ENCODE measurements at places on chromosomes 3 and 15.

DNA sequence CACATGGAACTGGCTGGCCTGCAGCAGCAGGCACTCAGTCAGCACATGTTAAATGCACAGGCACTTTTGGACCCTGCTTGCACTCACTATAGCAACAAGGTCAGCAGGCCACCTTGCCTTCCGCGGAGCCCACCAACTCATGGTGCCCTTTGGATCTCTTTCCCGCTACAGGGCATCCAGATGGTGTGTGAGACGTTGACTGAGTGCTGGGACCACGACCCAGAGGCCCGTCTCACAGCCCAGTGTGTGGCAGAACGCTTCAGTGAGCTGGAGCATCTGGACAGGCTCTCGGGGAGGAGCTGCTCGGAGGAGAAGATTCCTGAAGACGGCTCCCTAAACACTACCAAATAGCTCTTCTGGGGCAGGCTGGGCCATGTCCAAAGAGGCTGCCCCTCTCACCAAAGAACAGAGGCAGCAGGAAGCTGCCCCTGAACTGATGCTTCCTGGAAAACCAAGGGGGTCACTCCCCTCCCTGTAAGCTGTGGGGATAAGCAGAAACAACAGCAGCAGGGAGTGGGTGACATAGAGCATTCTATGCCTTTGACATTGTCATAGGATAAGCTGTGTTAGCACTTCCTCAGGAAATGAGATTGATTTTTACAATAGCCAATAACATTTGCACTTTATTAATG is 85.0 kb downstream of the TGFBR2 start:
- no peak for DNase-seq

DNA sequence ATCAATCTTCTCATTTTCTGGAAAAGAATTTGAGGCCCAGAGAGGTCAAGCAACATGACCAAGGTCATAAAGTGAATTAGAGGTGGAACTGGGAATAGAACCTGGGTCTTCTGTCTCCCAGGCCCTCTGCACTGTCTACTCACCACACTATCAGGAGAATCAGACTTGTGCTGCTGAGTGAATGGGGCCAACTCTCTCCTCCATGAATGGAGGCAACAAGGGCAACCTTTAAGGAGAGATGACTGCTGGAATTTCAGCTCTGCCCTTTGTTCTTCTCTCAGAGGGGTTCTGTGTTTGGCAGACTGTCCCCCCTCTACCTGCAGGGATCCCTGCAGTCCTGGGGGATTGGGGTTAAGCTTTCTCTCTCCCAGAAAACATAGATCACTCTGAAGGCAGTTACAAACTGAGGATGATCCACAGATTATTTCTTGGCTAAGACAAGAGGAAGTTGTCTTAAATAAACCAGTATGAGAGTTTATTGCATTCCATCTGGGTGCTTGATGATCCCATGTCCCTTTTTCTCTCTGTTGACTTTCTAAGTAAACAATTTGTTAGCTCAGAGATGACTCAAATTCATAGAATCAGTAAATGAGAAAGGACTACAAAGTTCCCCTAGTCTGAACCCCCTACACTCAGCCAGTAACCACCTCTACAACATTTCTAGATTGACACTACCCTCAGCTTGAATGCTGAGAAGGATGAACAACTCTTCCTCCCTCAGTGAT is 99.0 kb upstream of the LIPC start:
- DNase-seq: no peak

GRCh38 chr15:74170875-74171578 is 2.5 kb upstream of the ISLR start:
- DNase-seq: no peak

GRCh38 chr3:49500732-49501609 is 30.9 kb downstream of the DAG1 start:
- no peak for DNase-seq

DNA sequence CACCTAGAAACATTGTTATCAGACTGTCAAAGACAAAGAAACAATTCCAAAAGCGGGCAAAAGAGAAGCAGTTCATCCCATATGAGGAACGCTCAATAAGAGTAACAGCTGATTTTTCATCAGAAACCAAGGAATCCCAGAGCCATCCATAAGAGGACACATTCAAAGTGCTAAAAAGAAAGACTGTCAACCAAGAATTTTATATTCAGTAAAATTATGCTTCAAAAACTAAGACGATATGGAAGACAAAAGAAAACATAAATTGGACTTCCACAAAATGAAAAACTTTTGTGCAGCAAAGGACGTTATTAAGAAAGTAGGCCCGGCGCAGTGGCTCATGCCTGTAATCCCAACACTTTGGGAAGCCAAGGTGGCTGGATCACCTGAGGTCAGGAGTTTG is 4.0 kb downstream of the LEO1 start:
- DNase-seq: no peak

DNA sequence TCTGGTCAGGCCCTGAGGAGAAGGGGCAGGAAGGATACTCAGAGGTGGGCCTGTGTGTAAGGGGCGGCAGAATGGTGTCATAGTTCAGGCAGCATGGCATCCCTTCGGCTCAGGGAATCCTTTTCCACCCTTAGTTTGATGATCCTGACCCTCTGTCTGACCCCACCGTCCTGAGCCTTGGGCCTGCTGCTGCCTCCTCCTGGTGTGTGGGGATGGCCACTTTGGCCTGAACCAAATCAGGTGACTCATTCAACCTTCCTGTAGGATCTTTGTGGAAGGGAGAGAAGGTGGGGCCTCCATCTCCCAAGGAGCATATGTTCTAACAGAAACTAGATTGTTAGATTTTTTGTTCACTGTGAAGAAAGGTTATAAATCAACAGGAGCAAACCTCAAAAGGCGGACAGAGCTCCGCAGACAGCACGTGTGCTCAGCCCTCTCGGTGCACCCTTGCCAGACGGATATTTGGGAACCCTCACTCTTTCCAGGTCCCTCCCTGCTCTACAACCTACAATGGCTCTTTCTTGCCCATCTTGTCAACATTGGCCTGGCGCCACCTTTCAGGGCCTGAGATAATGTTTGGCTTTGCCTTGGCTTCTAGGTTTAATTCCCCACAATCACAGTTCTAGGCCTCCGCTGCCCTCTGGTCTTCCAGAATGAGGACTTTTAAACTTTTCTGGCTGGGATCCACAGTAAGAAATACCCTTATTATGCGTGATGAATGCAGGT is 21.7 kb downstream of the THSD4 start:
- DNase-seq: no peak

DNA sequence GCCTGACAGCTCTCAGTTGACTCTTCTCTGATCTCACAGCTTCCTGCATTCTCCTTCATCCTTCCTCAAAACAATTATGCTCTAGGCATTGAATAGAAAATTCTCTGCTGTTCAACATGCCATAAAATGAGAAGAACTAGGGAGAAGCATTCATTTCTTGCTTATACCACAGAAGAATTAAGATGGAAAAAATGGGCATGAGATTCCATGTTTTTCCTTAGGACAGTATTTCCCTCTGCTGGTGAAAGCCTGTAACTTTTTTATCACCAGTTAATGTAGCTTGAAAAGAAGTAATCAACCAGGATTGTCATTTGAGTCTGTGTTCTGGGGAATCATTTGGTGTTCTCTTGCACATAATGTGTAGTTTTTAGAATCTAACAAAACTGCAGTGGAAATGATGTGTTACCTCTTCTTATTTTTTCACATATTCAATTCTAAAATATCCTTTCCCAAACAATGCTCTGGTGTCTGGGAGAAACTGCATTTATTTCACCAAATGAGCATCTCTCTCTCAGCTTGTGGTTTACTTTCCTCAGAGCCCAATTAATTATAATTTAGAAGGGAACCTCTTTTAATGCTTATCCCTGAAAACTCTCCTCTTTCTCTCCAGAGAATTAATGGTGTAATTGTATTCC is 92.8 kb upstream of the DCBLD2 start:
- DNase-seq: no peak

GRCh38 chr3:64901522-64901885 is 213.7 kb upstream of the ADAMTS9 start:
- no peak for DNase-seq

DNA sequence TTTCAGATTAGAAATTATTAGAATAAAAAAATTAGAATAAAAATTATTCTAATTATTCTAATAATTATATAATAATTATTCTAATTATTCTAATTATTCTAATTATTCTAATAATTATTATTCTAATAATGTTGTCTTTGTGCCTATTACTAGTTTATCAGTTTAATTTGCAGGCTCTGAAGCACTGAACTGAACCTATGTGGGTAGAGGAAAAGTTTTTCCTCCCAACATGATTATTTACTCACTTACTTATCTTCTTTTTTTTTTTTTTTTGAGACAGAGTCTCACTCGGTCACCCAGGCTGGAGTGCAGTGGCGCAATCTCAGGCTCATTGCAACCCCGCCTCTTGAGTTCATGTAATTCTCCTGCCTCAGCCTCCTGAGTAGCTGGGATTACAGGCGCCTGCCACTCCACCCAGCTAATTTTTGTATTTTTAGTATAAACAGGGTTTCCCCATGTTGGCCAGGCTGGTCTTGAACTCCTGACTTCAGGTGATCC is 39.7 kb upstream of the C15orf39 start:
- no peak for DNase-seq

DNA sequence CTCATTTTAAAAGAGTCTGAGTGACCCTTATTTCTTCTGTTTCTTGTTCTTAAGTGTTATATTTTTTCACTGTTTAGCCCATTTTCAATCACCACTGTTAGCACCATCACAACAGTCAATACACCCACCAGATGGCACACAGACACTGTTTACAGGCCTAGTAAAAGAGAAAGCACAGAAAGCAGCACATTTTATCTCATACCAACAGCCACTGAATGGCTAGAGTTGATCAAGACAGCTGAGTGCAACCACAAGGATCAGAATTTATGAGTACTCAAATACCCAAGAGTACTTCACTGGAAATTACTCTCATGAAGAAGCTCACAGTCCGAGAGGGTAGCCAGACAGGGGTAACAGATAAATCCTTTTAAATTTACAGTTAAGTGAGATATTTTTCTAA is 127.0 kb downstream of the TFDP2 start:
- no peak for DNase-seq

DNA sequence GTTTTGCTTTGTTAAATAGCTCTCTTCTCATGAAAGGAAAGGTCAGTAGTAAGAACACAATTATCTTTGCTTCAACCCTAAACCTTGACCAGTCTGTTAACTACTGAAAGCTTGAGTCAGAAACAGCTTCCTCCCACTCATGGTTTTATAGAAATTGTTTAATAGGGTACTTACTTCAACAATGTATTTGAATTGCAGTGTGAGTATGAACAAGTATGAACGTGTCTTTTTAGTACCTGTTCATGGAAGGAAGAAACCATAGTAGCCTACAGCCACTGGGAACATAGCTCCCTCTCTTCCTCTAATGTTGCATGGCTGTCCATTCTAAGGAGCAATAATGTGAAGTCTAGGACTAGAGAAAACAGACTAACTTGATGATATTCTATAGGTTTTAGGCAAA is 311.0 kb downstream of the MCTP2 start:
- no peak for DNase-seq
